NCI-H524 (cell line): ENCODE measurements at places on chromosomes 12 and 14.

- DNase-seq = no peak
These were observed 293.9 kb downstream of the DUSP6 start for GRCh38 chr12:89058402-89058801.

GRCh38 chr12:54549774-54550451, 512 bp downstream of the PDE1B start:
- DNase-seq = peak; percentile 46

GRCh38 chr14:53390008-53390407, 236.9 kb upstream of the DDHD1 start:
- no peak for DNase-seq

GRCh38 chr14:69917287-69917686, 38.1 kb downstream of the SMOC1 start:
- no peak for DNase-seq

- peak; percentile 45 for DNase-seq
These were observed 516 bp downstream of the ANKRD9 start for GRCh38 chr14:102508774-102509745.

- no peak for DNase-seq
These were observed 248.0 kb upstream of the PDE3A start for GRCh38 chr12:20120403-20120725.

GRCh38 chr12:108599541-108599940, 1.7 kb upstream of the TMEM119 start:
- no peak for DNase-seq

GRCh38 chr14:89543425-89543790, 126.4 kb upstream of the FOXN3 start:
- no peak for DNase-seq

- DNase-seq = peak; percentile 81
These were observed 12.7 kb downstream of the CSRP2 start for GRCh38 chr12:76866151-76866567.

- no peak for DNase-seq
These were observed 878.0 kb upstream of the TMEM132C start for GRCh38 chr12:127388985-127389384.

DNA sequence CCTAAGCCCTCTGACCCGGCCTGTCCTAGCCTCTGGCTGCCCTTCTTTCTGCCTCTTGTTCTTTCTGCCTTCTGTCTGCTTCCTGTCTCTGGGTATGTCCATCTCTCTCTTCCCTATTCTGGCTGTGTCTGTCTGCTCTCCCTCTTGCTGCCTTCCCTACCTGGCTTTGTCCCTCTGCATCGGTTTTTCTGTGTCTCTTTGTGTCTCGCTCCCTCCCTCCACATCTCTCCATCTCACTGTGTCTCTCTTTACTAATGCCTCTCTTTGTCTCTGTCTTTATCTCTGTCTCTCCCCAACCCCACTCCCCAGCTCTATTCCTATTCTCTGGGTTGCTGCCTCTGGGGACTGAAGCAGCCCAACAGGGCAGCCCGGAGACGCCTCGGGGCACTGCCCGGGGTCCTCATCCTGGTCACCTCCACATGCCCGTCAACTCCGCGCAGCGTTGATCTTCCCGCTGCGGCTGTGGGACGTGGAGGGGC, 10.1 kb downstream of the SHMT2 start:
- DNase-seq = peak; percentile 49

GRCh38 chr14:100703386-100704220, 23.1 kb upstream of the DLK1 start:
- no peak for DNase-seq

- no peak for DNase-seq
These were observed 308.2 kb downstream of the ATP23 start for GRCh38 chr12:58249610-58250009.

DNA sequence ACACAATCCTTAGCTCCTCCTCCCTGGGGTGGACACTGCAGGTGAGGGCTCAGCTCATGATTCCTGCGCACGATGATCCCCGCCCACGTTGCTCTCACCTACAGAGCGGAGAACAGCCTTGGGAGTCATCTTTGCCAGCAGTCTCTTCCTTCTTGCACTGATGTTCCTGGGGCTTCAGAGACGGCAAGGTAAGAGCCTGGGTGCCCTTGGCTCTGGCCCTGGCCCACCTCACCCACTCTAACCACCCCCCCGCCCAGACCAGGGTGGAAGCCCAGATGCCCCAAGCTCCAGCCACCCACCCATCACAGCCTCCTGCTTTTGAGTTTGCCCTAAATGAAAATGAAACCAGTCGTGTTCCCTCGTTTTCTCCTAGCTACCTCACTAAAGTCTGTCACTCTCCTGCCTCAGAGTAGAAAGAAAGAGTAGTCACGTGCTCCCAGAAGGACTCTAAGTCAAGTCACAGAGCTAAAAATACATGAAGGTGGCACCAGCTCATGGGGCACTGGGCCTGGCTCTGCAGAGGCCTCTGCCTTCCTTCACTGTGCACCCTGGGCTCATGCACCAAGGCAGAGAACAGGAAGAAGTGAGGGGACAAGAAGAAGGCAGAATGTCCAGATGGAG, 9.0 kb downstream of the TAPBPL start:
- DNase-seq = no peak

DNA sequence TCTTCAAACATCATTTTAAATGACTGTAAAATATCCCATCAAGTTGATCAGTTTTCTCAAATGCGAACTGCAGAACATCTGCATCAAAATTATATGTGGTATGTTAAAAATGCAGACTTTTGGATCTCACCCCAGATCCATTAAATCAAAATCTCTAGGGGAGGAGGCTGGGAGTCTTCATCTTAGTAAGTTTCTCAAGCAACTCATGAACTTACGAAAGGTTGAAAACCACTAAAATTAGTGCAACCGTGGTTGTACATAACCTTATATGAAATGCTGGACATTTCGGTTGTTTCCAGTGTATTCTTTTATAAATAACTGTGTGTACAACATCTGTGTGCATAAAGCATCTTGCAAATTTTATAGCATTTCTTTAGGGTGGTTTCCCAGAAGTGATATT, 39.2 kb downstream of the ZFP36L1 start:
- no peak for DNase-seq

DNA sequence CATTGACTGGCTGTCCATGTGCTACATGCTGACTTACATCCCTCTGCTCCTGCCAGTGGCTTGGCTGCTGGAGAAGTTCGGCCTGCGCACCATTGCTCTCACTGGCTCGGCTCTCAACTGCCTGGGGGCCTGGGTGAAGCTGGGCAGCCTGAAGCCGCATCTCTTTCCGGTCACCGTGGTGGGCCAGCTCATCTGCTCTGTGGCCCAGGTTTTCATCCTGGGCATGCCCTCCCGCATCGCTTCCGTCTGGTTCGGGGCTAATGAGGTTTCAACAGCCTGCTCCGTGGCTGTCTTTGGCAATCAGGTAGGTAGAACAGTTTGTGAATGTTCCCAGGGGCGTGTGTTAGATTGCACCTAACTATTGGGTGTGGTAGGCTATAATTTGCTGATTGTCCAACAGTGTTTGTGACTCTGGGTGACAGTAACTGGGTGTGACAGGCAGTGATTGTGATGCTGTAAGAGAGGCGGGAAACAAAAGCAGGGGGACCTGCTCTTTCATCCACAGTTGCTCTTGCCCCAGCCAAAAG, 981 bp downstream of the FLVCR2 start:
- DNase-seq = no peak

DNA sequence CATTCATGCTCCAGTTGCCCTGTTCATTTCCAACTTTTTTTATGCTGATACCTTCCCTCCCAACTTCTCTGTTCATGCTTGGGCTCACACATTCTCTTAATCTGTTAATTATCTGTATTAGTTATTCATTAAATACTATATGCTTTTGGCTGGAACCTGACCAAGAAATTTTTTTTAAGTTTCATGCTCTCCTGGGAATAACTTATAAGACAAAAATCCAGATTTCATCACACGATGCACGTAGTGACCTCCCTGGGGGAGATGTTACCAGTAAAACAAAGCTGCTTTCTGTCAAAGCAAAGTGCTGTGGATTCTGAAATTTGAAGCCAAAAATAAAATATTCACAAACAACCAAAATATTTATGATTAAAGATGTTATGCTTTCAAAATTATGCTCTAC, 215.0 kb upstream of the USP15 start:
- no peak for DNase-seq

- no peak for DNase-seq
These were observed 880 bp upstream of the FLRT2 start for GRCh38 chr14:85528897-85529631.

DNA sequence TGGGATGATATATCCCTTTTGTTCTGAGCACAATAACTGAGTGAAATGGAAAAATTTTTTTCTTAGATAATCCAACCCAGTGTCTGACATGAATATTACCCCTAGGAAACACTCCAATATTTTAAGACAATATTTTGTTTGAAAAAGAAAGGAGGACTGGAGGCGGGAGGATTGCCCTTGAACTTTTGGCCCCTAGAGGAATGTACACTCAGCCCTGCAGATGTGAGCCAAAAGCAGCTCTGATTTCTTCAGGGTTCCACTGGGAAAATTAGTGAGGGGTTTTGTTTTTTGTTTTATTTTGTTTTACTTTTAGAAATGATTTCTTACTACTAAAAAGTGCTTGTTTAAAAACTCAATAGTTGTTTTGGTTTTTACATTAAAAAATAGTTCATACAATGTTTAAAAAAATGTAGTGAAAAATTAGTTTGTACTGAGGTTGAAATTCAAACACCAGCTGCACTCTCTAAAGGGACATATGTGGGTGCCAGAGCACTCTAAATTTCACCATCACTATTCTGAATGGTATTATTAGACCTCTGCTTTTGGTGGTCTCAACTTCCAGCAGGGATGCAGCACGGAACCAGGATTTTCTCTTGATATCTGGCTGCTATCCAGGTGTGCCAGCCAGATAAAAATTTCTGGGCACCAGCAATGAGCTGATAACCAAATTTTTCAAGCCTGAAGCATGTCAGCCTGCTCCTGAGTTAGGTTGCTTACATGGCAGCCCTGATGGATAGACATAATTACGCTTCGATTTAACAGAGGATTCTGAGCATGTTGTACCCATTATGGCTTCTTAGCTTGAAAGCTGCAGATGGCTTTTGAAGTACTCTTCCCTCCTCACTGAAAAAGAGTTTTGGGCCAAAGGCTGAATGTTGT, 141.9 kb downstream of the ANO6 start:
- no peak for DNase-seq

DNA sequence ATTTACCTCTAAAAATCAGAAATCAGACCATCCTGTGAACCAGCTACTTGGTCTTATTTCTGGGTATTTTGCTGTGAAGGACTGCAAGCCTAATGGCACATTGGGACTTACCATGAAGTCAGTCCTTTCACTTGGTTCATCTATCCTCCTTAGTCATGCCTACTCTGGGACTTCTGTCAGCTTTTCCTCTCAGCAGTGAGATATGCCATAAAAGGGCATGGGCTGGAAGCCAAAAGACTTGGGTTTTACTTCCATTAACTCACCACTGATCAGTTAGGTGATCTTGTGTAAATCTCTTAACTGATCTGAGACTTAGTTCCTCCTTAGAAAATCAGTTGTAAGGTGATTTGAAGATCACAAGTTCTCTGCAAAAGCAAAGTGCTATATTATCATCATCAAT, 116.5 kb downstream of the PAH start:
- DNase-seq = no peak

DNA sequence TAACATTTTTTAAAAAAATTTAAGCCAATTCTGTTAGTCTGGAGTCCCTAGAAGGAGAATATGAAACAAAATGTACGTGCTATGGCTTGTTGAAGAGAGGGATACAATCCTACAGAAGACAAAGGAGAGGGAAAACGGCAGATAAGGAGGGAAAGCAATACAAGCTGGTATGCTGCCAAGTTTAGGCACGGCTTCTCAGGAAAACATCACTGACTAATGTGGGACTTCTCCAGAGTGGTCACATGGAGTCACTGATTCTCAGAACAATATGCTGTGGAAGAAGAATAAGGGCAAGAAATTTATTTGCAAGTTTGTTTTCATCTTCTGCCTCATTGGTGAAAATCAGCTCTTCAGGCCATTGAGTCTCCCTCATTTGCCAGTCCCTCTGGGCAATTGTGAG, 22.9 kb upstream of the NR1H4 start:
- DNase-seq = no peak

DNA sequence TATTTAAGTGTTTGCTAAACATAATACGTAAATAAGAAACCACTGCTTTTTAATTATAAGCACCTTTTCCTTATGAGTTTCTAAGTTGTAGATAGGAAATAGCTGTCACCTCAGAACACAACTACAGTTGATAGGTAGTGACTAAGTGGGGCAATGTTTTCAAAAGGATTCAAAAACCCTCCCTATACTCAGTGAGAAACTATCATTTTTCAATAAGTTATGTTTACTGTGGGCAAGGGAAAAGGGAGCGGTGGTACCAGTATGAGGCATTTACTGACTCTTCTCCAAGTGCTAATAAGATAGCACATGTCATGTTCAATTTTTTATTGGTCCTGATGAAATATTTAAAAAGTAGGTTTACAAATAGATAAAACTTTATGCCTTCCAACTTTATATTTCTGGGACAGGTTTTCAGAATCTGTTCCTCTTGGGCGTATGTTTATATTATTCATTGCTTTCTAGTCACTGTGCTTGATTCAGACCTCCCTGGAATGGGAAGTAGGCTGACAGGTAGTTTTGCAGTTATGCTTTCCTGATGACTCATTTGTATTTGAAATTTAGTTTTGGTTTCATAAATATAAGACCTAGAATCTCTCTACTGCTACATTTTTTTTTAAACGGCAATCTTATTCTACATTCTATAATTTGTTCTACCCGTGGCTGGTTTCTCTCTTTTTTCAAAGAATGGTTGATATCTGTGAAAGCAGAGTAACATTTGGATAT, 153.1 kb downstream of the TMEM117 start:
- DNase-seq = no peak

GRCh38 chr12:1643043-1643442, 14.0 kb downstream of the WNT5B start:
- DNase-seq = no peak

DNA sequence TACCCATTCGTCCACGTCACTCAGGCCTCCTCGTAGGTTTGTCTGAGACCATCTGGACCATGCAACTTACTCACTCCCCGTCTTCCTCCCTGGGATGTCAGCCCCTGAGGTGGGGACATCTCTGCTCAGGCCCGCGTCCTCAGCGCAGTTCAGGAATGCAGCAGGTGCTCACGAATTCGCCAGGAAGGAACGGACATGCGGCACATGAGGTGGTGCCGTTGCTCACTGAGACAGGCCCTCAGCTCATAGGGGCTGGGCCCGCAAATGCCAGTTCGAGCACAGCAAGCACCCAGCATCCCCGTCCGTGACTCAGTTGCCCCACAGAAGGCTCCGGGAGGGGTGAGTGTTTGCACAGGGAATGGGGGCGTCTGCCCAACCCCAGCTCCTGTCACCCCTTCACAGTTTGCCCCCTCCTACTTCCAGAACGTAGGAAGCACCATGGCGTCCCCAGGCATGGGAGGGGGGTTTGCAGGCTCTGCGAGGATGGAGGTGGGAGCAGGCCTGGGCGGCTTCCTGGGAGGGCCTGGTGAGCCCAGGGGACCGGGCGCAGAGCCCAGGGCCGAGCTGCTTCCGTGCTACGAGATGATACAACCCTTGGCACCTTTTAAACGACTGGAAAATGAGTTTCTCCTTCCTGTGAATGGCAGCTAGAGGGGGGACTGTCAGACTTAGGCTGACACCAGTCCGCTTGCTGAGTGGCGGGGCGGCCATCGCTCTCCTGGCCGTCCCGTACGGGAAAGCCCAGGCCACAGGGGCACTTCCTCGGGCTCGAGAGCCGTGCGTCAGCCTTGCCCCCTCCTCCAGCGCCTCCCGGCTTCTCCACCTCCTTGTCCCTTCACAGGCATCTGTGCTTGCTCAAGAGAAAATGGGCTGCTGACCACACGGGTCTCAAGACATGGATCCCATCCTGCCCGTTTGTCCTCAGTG, 6.9 kb downstream of the GALNT9 start:
- no peak for DNase-seq

GRCh38 chr12:111244673-111245072, 124.2 kb downstream of the PHETA1 start:
- no peak for DNase-seq

GRCh38 chr14:86973177-86973576, 1019.8 kb downstream of the GALC start:
- DNase-seq = no peak
